Pancreas (tissue), 10 donors: ENCODE measurements at places on chromosomes 1 and 21. TPM values are rescaled to one million over a fixed set of nuclear protein-coding genes. Genes with fewer than 3 reads are reported as not detected.

Gene PLA2G2C
- not detected for total RNA-seq

GRCh38 chr21:24112020-24112419 is 1495.3 kb downstream of the MRPL39 start:
- DNase-seq, result no peak

- no peak for DNase-seq
These were observed 284.3 kb upstream of the NR5A2 start for GRCh38 chr1:199743227-199743626.

DNA sequence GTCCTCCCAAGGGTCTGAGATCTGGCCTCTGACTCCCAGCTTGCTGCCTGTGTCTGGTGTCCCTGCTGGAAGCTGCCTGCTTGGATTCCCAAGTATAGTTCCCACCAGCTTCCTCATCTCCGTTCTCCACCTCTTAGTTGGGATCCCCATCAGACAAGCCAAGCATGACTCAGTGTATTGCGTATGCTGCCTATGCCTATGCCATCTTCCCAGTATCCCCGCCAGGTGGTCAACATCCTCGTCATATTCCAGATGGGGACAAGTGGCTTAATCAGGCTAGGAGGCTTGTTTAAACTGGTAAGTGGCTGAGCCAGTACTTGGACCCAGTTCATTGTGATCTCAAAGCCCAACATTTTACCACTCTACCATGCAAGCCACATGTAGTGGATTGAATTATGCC is 204.4 kb downstream of the GRIK3 start:
- DNase-seq, result no peak

- no peak for DNase-seq
These were observed 145.9 kb upstream of the ATP1B1 start for GRCh38 chr1:168960595-168960994.

Gene NPHS2
- total RNA-seq, result not detected

Gene JAM2
- 3.1 TPM for total RNA-seq

GRCh38 chr1:183281553-183282091 is 95.6 kb downstream of the LAMC2 start:
- DNase-seq, result peak; percentile 90

Gene KCNE2
- total RNA-seq, result not detected

GRCh38 chr1:171158096-171158495 is 27.0 kb upstream of the FMO2 start:
- DNase-seq, result no peak

- DNase-seq, result no peak
These were observed 86.7 kb upstream of the TLR5 start for GRCh38 chr1:223229756-223230155.

Gene PUM1
- total RNA-seq, result 56.3 TPM

DNA sequence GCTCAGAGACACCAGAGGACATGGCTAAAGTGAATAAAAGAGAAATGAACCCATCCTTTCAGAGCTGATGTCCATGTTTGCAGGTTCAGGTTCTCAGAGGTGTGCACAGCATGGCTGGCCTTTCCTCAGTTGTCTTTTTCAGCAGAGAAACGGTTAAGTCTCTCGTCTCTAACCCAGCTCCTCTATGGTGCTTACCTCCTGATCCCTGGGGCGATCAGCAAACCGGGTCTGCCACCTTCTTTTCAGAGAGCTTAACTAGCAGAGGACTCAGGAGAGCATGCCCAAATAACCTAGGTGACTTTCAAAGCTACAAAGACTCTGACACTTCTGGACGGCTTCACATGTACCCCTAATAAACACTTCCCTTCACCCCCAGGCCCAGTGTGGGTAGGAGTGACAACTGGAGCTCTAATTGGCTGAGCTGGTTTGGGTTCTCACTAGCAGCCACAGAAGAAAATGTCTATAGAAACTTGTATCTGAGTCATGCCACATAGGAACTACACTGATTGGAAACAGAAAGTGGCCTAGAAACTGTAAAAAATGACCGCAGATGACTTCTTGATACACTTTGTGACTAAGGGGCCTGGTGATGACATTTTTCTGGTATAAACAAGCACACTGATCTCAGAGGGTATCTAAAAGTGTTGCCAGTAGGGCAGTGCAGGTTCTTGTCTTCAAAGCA is at the start of gene AIM2:
TSS of gene AIM2 (minus strand) at position 329 of the 682 bp plus-strand sequence. CDS start 3,267 bp downstream, outside the sequence.
- DNase-seq, result no peak

- peak; percentile 32 for DNase-seq
These were observed 624 bp downstream of the SLC41A1 start for GRCh38 chr1:205812271-205812877.

DNA sequence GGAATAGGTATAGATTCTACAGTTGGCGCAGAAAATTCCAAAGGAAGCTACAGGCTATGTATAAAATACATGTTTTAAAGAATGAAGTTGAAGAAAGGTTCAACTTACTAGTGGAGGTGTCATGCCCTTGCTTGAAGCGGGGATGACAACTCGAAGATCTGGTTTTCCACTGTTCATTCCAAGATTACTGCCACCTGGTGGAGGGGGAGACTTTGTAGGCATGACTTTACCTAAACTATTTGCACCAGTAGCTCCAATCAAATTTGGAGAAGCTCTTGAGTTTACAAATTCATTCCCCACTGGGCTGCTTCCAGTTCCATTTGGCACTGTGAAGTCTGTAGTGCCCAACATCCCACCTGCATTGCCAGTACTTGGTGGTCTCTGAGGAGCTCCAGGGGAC is 81.7 kb downstream of the AXDND1 start:
- no peak for DNase-seq

- no peak for DNase-seq
These were observed 21.5 kb downstream of the OSBPL9 start for GRCh38 chr1:51638350-51638749.

GRCh38 chr1:213615226-213615916 is 372.4 kb upstream of the PROX1 start:
- DNase-seq, result no peak

Gene MNDA
- 0.14 TPM for total RNA-seq

DNA sequence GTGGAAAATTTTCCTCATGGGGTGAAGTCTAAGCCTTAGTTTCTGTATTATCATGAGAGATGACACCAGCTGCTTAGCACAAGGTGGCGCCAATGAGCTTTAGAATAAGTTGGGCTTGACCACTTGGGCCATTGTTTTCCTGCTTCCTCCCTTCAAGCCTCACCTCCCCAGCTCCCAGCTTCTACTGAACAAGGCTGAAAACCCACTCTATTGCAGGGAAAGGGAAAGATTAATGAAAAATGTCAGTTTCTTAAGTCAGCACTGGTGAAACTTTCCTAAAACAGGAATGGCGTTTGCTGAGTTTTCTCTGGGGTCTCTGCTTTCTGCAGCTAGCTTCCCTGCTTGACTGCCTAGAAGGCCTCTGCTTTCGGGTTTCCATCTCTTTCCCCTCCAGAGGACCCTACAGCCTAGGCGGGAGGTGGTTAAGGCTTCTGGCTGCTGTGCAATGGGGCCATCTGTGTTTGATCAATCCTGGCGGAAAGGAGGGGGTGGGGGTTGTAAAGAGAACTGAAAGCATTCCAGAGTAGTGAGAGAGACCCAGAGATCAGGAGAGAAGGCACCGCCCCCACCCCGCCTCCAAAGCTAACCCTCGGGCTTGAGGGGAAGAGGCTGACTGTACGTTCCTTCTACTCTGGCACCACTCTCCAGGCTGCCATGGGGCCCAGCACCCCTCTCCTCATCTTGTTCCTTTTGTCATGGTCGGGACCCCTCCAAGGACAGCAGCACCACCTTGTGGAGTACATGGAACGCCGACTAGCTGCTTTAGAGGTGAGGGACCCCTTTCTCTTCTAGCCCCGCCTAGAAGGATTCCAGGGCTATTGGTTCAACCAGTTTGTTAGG is at the start of gene OLFML3:
TSS of gene OLFML3 (plus strand) at position 612 of the 840 bp plus-strand sequence. CDS start at position 655, 43 bp downstream.
- peak; percentile 68 for DNase-seq

DNA sequence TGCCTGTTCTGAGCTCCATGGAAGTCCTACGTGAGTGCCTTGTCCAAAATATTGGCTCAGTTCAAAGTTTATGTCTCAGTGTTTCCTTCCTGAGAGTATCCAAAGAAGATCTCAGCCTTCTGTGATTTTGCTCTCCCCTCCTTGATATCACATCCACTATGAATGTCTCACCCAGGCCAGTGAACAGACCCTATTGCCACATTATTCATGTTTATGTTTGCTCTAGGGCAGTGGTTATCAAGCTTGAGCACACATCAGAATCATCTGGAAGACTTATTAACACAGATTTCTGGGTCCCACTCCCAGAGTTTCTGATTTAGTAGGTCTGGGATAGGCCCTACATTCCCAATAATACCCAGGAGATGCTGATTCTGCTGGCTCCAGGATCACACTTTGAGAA is 145.0 kb upstream of the FGGY start:
- no peak for DNase-seq

GRCh38 chr1:222026280-222026679 is 284.4 kb upstream of the DUSP10 start:
- no peak for DNase-seq

DNA sequence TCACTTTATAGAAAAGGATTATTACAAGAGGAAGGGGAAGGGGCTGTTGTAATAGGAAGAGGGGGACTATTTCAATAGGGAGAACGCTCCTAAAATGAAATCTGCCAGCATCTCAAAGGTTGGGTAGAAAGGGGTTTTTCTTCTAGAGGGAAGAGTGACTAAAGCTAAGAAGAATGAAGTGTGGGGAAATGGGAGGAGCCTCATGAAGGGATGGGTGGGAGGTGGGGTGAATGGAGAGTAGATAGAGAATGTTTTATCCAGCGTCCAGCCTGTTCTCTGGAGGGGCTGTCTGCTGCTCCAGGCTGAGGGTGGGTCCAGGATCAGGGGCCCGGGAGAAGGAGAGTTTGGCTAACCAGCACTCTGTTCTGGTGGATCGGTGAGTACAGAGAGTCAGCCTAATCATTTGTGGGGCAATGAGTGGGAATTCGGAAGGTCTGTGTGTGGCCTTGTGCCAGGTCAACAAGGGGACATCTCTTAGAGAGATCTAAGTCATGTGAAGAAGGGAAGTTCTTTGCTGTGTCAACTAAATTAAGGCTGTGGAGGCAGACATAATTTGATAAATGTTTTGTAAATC is 25.2 kb downstream of the VN1R5 start:
- no peak for DNase-seq

- peak; percentile 23 for DNase-seq
These were observed 6.7 kb downstream of the LSS start for GRCh38 chr21:46221664-46222435.

DNA sequence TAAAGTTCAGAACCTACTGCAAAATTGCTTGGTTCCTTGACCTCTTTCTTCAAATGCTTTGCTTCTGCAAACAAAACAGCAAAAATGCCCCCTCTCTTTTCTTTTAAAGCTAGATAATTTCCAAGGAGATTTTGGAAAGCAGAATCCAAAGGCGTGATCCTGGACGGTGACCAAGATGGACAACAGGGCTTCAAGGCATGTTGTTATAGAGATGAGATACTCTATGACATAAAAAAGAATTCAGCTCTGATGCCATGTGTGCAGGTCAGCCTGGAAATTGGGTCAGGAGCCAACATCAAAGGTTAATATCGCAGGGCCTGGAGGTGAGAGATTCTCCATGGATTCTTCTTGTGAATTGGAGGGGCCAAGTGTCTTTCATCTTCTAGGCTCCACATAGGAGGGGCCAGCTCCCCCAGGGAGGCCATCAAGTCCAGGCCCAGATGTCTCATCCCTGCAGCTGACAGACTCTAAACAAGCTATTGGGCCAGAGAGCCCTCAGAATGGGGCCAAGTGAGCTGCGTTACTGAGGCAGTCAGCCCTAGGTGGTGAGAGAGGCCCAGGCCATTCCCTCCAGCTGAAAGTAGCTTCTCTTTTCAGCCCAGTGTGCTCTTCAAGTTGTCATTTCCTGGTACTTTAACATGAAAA is 45.5 kb downstream of the NMNAT2 start:
- DNase-seq, result no peak

Gene SPRR3
- total RNA-seq, result not detected

DNA sequence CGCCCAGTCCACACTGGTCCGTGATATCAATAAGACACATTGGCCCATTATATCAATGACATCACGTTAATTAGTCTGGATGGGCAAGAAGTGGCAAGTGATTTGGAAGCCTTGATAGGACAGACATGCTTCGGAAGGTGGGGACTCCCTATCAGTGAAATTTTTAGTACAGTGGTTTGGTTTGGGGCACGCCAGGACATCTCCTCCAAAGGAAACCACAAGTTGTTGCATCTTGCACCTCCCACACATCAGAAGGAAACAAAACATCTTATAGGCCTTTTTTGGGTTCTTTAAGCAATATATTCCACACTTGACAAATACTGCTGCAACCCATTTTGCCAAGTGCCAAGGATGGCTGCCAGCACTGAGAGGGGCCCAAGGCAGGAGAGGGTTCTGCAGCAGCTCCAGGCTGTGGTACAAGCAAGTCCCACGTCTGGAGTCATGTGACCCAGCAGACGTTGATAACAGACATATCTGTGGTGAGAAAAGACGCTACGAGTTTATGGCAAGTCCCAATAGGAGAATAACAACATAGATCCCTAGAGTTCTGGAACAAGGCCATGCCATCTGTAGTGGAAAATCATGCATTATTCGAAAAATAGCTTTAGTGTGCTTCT is 95.3 kb upstream of the DISP3 start:
- no peak for DNase-seq
